ENCODE measurements at places on chromosomes 3 and 15. TPM values are rescaled to one million over a fixed set of nuclear protein-coding genes. Genes with fewer than 3 reads are reported as not detected.
A peak's percentile ranks its signal among the peaks of the same experiment; 100 is the strongest.

- no peak overlapping the region for H3K27ac ChIP-seq
- H3K4me1 ChIP-seq = peaks cover 16% of the 10 kb centered on the region
- DNase-seq = no peak
- no peaks in the 10 kb centered on the region for H3K27me3 ChIP-seq
These were observed 30.9 kb downstream of the EAF1 start for GRCh38 chr3:15458212-15458780.

GRCh38 chr3:165768680-165769079, 68.5 kb downstream of the BCHE start:
- DNase-seq = no peak
- H3K27ac ChIP-seq = no peak overlapping the region
- H3K4me1 ChIP-seq = no peaks in the 10 kb centered on the region
- H3K36me3 ChIP-seq = no peaks in the 10 kb centered on the region
- H3K27me3 ChIP-seq = no peaks in the 10 kb centered on the region
- H3K4me3 ChIP-seq = no peak overlapping the region

Gene HRG
- not detected for total RNA-seq

Gene ANKRD34C
- total RNA-seq = not detected

Gene NR2F2
- total RNA-seq = not detected

DNA sequence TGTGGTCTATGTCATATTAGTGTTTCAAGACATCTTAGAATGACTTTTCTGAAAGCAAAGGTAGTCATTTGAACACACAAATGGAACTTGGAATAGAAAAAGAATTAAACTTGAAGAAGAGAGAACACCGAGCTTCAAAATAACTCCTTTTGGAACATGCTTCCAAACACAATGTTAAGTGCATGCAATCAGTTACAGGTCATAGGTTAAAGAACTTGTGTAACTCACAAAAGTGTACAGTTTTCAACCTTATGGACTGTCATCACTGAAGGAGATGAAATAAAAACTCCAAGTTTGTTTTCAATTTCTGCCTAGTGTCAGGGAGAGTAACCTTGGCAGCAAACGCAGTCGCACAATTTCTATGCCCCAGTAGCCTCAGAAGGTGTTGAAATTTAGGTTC, 192.9 kb upstream of the NECTIN3 start:
- no peak overlapping the region for H3K27ac ChIP-seq
- H3K27me3 ChIP-seq = no peaks in the 10 kb centered on the region
- no peaks in the 10 kb centered on the region for H3K36me3 ChIP-seq
- no peaks in the 10 kb centered on the region for H3K4me1 ChIP-seq
- no peak overlapping the region for H3K4me3 ChIP-seq

Gene PPP1R14D
- not detected for total RNA-seq

DNA sequence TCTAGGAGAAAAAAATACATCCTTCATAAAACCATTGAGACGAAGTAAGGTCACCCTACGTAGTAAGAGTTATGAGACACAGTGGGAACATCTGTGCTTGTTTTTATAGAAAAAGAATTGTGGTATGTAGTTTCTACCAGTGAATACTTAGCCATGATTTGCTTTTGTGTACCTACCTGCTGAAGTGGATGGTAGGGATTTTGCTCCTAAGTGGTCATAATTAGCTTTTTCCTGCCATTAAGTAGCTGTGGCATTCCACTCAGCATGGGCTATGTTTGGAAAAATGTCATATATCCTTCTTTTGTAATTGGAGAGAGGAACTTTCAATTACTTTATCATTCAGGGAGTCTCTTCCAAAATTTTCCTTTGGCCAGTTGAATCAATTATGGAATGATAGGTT, 63.7 kb downstream of the CHD2 start:
- no peak for DNase-seq
- H3K4me3 ChIP-seq = no peak overlapping the region
- peaks cover 60% of the 10 kb centered on the region for H3K36me3 ChIP-seq
- no peaks in the 10 kb centered on the region for H3K27me3 ChIP-seq
- H3K4me1 ChIP-seq = peaks cover 20% of the 10 kb centered on the region

DNA sequence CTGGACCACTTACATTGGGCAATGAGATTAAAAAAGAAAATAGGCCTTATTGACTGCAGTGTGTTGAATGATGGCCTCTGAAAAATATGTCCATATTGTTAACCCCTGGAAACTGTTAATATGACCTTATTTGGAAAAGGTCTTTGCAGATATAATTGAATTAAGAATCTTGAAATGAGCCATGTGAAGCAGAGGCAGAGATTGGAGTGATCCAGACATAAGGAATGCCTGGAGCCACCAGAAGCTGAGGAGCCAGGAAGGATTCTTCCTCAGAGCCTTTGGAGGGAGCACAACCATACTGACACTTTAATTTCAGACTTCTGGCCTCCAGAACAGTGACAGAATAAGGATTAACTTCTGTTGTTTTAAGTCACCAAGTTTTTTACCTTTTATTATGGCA, 510.4 kb upstream of the AGTR1 start:
- DNase-seq = no peak
- H3K27ac ChIP-seq = no peak overlapping the region
- no peaks in the 10 kb centered on the region for H3K4me1 ChIP-seq
- no peaks in the 10 kb centered on the region for H3K27me3 ChIP-seq
- no peaks in the 10 kb centered on the region for H3K36me3 ChIP-seq

- H3K4me3 ChIP-seq = no peak overlapping the region
- H3K27me3 ChIP-seq = no peaks in the 10 kb centered on the region
- H3K4me1 ChIP-seq = no peaks in the 10 kb centered on the region
- H3K27ac ChIP-seq = no peak overlapping the region
These were observed 462.2 kb upstream of the RARB start for GRCh38 chr3:24965706-24966385.

DNA sequence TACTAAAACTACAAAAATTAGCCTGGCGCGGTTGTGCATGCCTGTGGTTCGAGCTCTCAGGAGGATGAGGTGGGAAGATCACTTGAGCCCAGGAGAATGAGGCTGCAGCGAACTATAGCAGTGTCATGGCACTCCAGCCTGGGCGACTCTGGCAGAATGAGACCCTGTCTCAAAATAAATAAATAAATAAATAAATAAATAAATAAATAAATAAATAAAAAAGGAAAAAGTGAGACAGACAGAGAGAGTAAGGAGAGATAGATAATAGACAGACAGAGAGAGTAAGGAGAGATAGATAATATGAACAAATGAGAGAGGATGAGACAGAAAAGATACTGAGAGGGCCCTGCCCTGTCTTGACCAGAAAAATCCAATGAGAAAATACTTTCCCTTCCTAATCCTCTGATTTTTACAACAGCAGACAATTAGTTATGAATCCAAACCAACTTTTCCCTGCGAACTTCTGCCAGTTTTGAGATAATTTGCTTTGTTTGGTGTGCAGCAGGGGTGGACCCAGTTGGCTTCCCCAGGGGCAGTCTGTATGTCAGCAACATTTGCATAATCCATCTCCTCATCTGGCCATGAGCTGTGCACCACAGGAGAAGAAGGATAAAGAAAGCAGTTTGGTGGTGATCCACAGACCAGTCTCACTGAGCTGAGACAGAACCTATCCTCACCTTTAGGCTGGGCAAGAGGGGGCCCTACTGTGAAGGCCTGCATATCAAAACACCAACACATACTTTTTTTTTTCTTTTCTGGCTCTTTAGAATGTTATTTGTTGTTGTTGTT, 288.5 kb upstream of the WNT5A start:
- no peak overlapping the region for H3K4me3 ChIP-seq
- H3K27me3 ChIP-seq = no peaks in the 10 kb centered on the region
- H3K4me1 ChIP-seq = no peaks in the 10 kb centered on the region
- DNase-seq = no peak
- H3K27ac ChIP-seq = no peak overlapping the region
- H3K36me3 ChIP-seq = no peaks in the 10 kb centered on the region

Gene ALDH1A3
- not detected for total RNA-seq

- H3K27ac ChIP-seq = no peak overlapping the region
- no peak overlapping the region for H3K4me3 ChIP-seq
- no peaks in the 10 kb centered on the region for H3K36me3 ChIP-seq
- H3K4me1 ChIP-seq = no peaks in the 10 kb centered on the region
- DNase-seq = no peak
- no peaks in the 10 kb centered on the region for H3K27me3 ChIP-seq
These were observed 123.5 kb downstream of the GHSR start for GRCh38 chr3:172324611-172325203.

GRCh38 chr15:99568625-99569352, 3.0 kb downstream of the MEF2A start:
- H3K27ac ChIP-seq = no peak overlapping the region
- H3K36me3 ChIP-seq = no peaks in the 10 kb centered on the region
- DNase-seq = no peak
- H3K4me1 ChIP-seq = peaks cover 29% of the 10 kb centered on the region

Gene AMIGO3
- not detected for total RNA-seq

DNA sequence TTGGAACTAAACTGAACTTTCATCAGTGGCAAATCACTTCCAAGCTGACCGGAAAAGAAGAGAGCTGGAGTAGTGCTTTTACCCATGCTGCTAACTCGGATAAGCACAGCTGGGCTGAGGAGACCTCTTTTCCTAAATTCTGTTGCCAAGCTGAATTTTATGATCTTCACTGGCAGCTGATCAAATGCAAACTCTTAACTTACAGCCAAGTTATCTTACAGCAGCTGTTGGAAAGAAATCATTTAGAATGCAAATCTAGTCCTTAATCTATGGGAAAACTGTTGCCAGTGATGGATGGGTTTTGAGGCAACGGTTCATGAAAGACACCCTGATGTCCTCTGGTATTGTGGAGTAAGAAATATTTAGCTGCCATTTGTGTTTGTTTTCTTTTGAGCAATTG, 216.5 kb downstream of the ZNF385D start:
- no peak overlapping the region for H3K27ac ChIP-seq
- no peaks in the 10 kb centered on the region for H3K36me3 ChIP-seq
- no peak for DNase-seq
- H3K27me3 ChIP-seq = no peaks in the 10 kb centered on the region

Gene WNT5A
- 0.06 TPM for total RNA-seq

Gene LRRIQ4
- not detected for total RNA-seq

- no peak overlapping the region for H3K4me3 ChIP-seq
- no peaks in the 10 kb centered on the region for H3K36me3 ChIP-seq
- H3K27ac ChIP-seq = no peak overlapping the region
- no peak for DNase-seq
These were observed 257.8 kb downstream of the CDIN1 start for GRCh38 chr15:36837246-36837645.

DNA sequence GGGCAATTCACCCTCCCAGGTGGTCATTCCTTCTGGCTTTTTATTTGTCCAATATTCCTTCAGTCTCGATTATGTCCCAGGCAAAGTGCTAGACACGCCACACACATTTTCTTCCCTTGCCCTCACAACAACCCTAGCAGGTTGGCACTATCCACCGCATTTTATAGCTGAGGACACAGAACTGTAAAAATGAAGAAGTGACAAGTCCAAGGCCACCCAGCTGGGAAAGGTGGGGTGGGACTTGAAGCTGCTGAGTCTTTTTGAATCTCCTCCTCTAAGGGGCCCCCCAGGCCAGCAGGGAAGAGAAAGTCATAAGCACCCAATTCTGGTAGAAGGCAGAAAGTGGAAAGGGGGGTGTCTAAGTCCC, 60.6 kb downstream of the CEMIP start:
- no peaks in the 10 kb centered on the region for H3K4me1 ChIP-seq
- no peak overlapping the region for H3K27ac ChIP-seq
- DNase-seq = no peak

Gene SCG5
- not detected for total RNA-seq

Gene CPN2
- total RNA-seq = not detected

GRCh38 chr3:14401692-14402303, 608 bp upstream of the SLC6A6 start:
- no peaks in the 10 kb centered on the region for H3K36me3 ChIP-seq

DNA sequence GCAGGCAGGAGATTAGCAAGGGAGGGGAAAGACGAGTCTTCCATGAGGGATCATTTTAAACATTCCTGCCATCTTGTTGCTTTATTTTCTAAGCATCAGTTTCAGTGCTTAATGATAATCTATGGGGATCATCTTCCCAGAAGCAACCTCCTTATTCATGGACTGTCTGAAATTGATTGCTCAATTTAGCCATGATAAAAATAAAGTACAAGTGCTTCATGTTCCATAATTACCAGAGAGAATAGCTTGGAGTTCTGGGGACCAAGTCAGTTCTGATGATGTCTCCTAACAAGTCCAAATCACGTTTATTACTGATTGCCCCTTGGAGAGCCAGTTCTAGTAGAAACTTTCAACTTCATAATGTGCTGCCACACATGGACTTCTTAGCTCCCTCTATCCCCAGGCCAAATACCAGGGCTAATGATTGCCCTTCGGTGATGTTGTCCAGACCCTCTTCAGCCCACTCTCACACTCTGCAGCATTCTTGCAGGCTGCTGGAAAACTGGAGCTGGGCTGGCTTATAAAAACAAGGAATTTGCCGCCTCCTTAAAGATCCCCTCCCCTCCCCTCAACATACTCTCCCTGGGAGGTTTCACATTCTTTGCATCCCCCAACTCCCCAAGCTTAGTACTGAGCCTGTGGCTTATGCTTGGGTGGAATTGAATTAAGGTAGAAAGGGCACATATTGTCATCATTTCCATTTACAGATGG, 222.1 kb upstream of the ADAMTS9 start:
- H3K36me3 ChIP-seq = no peaks in the 10 kb centered on the region
- DNase-seq = no peak
- H3K4me1 ChIP-seq = no peaks in the 10 kb centered on the region
- no peak overlapping the region for H3K4me3 ChIP-seq
- H3K27ac ChIP-seq = no peak overlapping the region

GRCh38 chr3:23806534-23807423, 1.0 kb downstream of the UBE2E1 start:
- H3K4me1 ChIP-seq = peaks cover 50% of the 10 kb centered on the region
- H3K4me3 ChIP-seq = peak overlapping the region; percentile 58
- DNase-seq = peak; percentile 39

Gene TMIE
- total RNA-seq = 3.1 TPM

Gene GHRL
- not detected for total RNA-seq

DNA sequence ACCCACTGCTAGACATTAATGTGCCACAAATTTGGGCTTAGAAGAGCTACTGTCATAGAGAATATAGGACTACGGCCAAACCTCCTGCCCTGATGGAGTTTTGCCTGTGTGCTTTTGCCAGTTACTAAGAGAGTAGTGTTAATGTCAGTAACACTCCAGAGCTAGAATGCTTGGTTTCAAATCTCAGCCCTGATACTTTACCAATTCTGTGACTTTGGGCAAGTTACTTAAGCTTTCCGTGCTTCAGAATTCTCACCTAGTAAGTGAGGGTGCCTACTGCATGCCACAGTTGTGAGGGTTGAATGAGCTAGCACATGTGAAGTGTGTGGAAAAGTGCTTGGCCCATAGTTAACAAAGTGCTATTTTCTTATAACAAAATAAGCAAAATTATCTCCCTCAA, 10.9 kb upstream of the ITGA11 start:
- H3K4me3 ChIP-seq = no peak overlapping the region
- H3K27ac ChIP-seq = no peak overlapping the region

Gene PRSS50
- total RNA-seq = not detected

Gene SLC2A2
- total RNA-seq = not detected
